ENCODE measurements at places on chromosomes 1 and 21. TPM values are rescaled to one million over a fixed set of nuclear protein-coding genes. Genes with fewer than 3 reads are reported as not detected.

A3GALT2 gene
- total RNA-seq, result not detected

OR2T2 gene
- not detected for total RNA-seq

CLCA2 gene
- total RNA-seq, result 1.8 TPM

OR2T11 gene
- not detected for total RNA-seq

THBS3 gene
- 9.2 TPM for total RNA-seq

CD160 gene
- not detected for total RNA-seq

TSACC gene
- total RNA-seq, result 0.20 TPM

LAMC2 gene
- 6.6 TPM for total RNA-seq

GIPC2 gene
- total RNA-seq, result 1.1 TPM

KCNE2 gene
- not detected for total RNA-seq

INAVA gene
- total RNA-seq, result not detected

SPRR1A gene
- total RNA-seq, result not detected

SIK1 gene
- 0.39 TPM for total RNA-seq

VTCN1 gene
- not detected for total RNA-seq

CENPF gene
- total RNA-seq, result 47.7 TPM

COL6A1 gene
- 2,703 TPM for total RNA-seq

BRDT gene
- total RNA-seq, result not detected

SYTL1 gene
- total RNA-seq, result not detected

PLD5 gene
- not detected for total RNA-seq

Data from subcutaneous preadipocyte (primary cell).